ENCODE measurements at places on chromosomes 6 and 20. TPM values are rescaled to one million over a fixed set of nuclear protein-coding genes. Genes with fewer than 3 reads are reported as not detected.

Gene NEDD9
- total RNA-seq: 21.7 TPM

Gene EFCAB8
- total RNA-seq: not detected

Gene RCAN2
- total RNA-seq: 1.4 TPM

Gene SCUBE3
- total RNA-seq: 1.2 TPM

Measured in epithelial cell of proximal tubule (primary cell).